ENCODE measurements at places on chromosomes 6 and 20.

DNA sequence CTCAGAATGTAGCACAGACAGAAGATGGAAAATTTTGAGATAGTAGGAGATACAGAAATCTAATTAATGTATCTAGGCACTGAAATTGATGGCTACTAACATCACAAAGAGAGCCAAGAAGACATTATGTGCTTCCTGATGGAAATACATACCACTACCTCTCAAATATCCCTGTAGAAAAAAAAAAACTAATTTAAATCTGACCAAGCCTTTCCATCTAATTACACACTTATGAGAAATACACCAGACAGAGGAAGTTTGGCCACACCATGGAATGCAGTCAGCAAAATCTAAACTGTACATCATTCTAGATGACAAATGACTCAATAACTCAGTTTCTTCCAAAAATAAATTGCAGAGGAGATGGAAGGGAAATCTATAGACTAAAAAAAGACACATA is 18.9 kb downstream of the VPS52 start:
- DNase-seq, result no peak

- no peak for DNase-seq
These were observed 52.8 kb downstream of the B4GALT5 start for GRCh38 chr20:49660912-49661311.

GRCh38 chr6:74757813-74758212 is 448.0 kb downstream of the COL12A1 start:
- no peak for DNase-seq

DNA sequence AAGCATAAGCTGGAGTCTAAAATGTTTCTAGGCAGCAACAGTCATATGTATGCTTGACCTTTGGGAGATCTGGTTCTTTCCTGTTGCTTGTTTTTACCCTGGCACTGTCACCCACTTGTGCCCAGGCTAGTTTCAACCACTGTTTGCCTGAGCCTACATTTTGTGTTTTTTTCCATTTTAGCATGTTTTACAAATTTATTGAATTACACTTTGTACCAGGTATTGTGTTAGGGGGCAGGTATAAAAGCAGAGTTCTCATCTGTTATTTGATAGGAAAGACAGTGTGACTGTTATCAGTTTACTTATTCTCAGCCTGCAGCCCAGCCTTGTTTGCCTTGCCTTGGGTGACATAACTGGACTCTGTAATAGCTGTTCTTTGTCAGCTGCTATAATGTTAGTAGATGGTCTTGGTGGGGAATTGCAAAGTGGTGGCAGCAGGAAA is 147.0 kb downstream of the CDKAL1 start:
- no peak for DNase-seq

- DNase-seq, result no peak
These were observed 32.3 kb upstream of the CD83 start for GRCh38 chr6:14085176-14085787.

DNA sequence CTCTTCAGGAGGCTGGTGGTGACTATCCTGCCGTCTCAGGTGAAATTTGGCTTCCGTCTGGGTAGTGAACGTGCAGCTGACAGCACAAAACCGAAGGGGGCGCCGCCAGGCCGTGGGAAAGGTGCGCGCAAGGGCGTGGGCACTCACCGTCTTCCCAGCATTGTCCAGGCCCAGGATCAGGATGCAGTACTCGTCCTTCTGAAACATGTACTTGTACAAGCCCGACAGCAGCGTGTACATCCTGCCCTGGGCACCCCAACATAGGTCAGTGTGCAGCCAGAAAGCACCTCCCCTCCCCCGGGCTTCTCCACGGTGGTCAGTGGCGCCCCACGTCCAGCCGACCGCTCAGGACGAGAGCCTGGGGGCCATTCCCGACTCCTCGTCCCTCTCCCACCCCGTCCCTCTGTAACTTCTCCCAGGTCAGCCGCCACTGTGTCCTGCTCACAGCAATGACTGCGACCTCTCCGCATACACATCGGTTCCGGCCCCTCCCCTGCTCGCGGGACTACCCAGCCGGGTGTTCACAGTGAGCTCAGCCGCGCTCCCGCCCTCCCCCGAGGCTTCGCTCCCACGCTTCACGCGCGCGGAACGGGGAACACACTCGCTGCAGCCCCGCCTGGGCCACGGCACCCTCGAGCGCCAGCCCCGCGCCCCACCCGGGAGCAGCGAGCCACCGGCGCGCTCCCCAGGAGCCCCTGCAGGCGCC is 771 bp downstream of the ARFRP1 start:
- DNase-seq, result no peak

- DNase-seq, result no peak
These were observed 57.9 kb upstream of the FAM8A1 start for GRCh38 chr6:17542243-17542642.

- DNase-seq, result no peak
These were observed 99.1 kb downstream of the ARMC2 start for GRCh38 chr6:108947114-108947854.

DNA sequence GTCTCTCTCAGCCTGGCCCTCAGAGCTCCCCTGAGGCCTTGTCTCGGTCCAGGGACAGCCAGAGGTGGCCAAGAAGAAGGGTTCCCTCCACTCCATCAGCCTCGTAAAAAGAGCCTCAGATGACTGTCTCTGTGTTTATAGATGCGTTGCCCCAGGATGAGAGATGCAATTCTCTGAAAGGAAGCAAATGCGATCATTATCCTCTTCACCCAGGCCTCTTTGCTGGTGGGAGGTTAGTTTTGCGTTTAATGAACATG is 90.4 kb downstream of the YTHDF1 start:
- no peak for DNase-seq

DNA sequence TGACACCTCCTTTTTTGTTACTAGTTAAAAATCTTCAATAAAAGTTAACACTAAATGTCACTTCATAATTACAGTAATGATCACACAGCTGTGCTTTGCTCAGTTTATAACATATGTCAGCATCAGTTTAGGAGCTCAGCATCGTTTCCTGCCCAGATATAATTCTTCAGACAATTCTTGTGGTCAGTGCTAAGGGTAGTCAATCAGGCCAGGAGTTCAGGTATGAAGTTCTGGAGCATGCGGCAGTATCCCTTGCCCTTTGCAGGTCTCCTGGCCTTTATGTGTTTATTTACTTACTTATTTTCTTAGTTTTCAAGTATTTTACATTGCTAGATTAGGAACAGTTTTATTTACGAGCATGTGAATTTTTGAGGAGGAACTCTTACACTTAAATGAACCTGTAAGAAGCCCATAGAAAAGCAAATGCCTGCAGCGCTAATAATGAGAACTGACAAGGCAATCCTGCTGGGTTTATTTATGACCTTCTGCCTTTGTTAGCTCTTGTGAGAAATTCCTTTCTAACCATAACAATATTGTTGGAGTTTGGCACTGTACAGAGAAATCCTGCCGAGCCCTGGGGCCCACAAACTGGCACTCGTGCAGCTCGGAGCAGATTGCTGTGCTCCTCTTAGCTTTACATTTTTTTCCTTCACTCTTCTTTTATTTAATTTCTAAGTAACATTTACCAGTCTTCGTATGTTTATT is 252.8 kb downstream of the TMEM242 start:
- DNase-seq, result no peak

DNA sequence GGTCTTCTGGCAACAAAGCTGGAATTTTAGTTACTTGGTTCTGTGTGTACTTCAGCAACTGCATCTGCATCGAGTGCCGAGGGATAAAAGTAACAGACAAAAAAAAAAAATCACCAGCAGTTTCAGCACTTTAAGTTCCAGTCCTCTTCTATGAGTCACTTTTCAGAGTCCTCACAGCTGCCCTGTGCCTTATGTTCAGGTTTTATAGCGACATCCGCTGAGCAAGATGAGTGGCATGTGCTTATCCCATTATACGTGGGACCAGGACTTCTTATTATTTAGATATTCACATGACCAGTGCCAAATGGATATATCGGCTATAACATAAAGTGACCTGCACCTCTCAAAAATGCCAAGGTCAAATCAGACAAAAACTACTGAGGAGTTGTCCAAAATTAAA is 242.9 kb downstream of the FOXA2 start:
- DNase-seq, result no peak

- DNase-seq, result no peak
These were observed 634.3 kb downstream of the TBC1D32 start for GRCh38 chr6:120700001-120700400.

DNA sequence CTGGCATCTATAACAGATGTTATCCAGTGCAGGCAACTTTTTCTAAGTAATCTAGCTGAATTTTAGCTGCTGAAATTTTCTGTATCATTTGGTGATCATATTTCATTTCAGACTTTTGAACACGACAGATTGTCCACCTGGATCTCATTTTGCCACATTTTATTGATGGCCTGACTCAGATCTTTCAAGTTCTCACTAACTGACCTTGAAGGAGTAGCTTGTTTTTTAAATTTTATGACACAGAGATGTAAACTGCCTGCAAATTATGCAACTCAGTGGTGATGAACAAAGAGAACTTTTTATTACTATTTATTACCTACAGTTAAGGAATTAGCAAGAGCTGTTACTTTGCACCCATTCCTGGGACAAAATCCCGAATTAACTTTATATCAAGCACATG is 366.4 kb downstream of the PAX1 start:
- no peak for DNase-seq

- no peak for DNase-seq
These were observed 548 bp upstream of the TMEM74B start for GRCh38 chr20:1185316-1185741.

- DNase-seq, result no peak
These were observed 195.4 kb downstream of the TBXT start for GRCh38 chr6:165972139-165972802.
